CD4-positive, alpha-beta memory T cell (primary cell): ENCODE measurements at places on chromosomes 11 and 22. TPM values are rescaled to one million over a fixed set of nuclear protein-coding genes. Genes with fewer than 3 reads are reported as not detected.

DNA sequence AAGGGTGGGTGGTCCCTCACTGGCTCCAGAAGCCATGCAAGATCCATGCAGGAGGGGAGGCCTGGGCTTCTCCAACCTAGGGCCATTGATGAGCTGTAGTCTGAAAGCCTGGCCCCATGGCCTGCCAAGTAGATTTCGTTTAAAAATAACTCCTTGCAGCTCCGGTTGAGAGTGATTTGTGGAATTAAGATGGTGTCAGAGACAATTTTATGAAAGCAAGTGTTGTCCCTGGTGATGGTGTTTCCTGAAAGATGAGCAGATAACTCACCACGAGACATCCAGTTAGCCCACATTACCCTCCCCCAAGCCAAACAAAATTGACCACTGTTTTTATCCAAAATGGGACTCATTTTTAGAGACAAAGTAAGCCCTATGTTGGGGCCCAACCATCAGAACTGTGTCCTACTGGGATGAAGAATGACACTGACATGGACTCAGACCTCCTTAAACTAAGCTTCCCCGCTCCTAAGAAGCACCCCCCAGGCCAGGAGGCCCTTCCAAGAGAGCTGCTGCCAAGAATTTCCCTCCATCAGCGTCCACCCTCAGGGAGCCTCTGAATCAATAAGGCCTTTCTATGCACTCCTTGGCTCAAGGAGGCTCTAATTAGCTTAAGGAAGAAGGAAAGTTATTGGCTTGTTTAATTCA, 174.2 kb upstream of the NCAM1 start:
- no peak for DNase-seq

- DNase-seq = no peak
Measured at GRCh38 chr22:46770726-46771125, 8.3 kb downstream of the TBC1D22A start.

GRCh38 chr11:86799680-86800075, 664 bp upstream of the PRSS23 start:
- no peak for DNase-seq

PHLDA2 gene
- 1.1 TPM for total RNA-seq

- DNase-seq = no peak
Measured at GRCh38 chr22:46213052-46213451, 37.0 kb downstream of the CDPF1 start.

LDLRAD3 gene
- not detected for total RNA-seq

DNA sequence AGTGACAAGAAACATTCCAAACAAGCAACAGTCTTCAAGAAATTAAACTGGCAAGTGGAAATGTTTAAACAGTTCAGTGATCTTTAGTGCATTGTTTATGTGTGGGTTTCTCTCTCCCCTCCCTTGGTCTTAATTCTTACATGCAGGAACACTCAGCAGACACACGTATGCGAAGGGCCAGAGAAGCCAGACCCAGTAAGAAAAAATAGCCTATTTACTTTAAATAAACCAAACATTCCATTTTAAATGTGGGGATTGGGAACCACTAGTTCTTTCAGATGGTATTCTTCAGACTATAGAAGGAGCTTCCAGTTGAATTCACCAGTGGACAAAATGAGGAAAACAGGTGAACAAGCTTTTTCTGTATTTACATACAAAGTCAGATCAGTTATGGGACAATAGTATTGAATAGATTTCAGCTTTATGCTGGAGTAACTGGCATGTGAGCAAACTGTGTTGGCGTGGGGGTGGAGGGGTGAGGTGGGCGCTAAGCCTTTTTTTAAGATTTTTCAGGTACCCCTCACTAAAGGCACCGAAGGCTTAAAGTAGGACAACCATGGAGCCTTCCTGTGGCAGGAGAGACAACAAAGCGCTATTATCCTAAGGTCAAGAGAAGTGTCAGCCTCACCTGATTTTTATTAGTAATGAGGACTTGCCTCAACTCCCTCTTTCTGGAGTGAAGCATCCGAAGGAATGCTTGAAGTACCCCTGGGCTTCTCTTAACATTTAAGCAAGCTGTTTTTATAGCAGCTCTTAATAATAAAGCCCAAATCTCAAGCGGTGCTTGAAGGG, 6.0 kb downstream of the MALAT1 start:
- no peak for DNase-seq

ZNF214 gene
- not detected for total RNA-seq

DNA sequence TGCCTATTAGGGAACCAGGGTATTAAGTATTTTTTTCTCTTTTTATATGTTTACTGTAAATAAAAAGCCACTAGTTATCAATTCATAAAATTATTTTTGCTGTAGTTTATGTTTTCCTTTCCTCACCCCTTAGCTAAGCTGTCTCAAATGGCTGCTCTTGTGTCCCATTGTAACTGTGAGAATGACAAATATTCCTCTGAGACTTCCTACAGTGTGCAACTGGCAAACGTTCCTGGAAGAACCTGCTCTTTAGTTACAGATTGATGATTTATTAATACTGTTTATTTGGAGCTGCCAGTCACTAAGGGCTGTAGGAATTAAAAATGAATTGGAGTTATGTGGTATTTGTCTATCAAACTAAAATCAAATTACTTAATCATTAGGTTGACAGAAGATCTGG, 675.4 kb upstream of the ARHGAP42 start:
- no peak for DNase-seq

DNA sequence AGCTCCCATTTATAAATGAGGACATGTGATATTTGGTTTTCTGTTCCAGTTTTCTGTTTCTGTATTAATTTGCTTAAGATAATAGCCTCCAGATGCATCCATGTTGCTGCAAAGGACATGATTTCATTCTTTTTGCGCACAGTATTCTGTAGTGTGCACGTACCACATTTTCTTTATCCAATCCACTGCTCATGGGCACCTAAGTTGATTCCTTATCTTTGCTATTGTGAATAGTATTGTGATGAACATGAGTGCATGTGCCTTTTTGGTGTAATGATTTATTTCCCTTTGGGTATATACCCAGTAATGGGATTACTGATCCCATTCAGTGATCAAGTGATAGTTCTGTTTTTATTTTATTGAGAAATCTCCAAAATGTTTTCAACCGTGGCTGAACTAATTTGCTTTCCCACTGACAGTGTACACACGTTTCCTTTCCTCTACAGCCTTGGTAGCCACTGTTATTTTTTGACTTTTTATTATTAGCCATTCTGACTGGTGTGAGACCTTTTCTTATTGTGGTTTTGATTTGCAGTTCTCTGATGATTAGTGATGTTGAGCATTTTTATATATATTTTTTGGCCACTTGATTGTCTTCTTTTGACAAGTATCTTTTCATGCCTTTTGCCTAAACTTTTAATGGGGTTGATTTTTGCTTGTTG, 226.0 kb upstream of the ANO3 start:
- no peak for DNase-seq

HBG2 gene
- total RNA-seq = not detected

SHANK3 gene
- total RNA-seq = not detected

DNA sequence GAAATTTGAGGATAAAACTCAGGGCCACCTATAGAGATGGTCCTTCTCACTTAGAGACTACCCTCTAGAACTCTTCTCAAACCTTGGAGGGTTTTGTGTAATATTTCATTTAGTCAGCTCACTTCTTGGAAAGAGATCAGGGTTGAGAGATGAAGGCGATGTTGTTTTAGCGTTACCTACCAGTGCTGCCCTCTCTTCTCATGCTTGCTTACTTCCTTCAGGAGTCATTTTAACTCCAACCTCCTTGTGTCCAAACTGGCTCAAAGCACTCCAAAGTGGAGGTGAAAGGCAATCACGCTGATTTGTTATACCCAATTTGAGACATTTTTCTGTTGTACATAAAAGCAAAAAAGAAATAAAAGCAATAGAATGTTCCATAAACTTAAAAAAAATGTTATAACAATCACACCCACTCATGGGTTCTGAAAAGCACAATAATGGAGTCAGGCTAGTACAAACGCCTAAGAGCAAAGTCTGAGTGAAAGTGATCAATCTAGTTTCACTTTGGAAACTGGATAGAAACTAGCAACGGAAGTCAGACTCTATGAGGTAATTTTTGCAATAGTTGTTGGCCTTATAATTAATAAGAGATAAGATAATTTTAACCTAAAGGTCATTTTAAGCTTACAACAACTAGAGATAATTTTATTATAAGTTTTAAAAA, 117.1 kb downstream of the MRTFA start:
- peak; percentile 50 for DNase-seq

MYBPC3 gene
- not detected for total RNA-seq

GP1BB gene
- not detected for total RNA-seq

- no peak for DNase-seq
Measured at GRCh38 chr22:23237201-23237798, 57.0 kb downstream of the BCR start.

DNA sequence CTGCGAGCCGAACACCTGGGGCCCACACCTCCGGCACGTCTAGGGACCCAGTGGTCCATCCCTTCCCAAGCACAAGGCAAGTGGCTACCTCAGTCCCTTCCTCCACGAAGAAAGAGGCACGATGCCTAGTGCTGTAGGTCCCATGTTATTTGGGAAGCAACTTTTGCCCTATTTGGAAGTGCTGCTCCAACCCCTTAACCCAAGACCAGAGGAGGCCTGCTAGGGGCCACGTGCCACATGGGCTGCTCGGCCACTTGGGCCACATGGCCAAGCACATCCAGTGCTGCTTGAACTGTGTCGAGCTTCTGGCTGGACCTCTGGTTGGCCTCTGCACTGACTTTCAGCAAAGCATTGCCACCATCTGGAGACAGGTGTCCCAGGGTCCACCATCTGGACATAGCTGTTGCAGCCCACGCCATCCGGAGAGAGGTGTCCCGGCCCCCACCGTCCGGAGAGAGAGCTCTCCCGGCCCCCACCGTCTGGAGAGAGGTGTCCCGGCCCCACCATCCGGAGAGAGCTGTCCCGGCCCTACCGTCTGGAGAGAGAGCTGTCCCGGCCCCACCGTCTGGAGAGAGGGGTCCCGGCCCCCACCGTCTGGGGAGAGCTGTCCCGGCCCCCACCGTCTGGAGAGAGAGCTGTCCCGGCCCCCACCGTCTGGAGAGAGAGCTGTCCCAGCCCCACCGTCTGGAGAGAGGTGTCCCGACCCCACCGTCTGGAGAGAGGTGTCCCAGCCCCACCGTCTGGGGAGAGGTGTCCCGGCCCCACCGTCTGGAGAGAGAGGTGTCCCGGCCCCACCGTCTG, 6.5 kb upstream of the B4GALNT4 start:
- DNase-seq = no peak

- no peak for DNase-seq
Measured at GRCh38 chr11:76391811-76392475, 10.8 kb downstream of the GVQW3 start.

GRCh38 chr11:113085446-113085845, 124.2 kb downstream of the NCAM1 start:
- DNase-seq = no peak

GRCh38 chr11:133515107-133515506, 17.2 kb downstream of the OPCML start:
- DNase-seq = no peak

SLC5A4 gene
- not detected for total RNA-seq

DNA sequence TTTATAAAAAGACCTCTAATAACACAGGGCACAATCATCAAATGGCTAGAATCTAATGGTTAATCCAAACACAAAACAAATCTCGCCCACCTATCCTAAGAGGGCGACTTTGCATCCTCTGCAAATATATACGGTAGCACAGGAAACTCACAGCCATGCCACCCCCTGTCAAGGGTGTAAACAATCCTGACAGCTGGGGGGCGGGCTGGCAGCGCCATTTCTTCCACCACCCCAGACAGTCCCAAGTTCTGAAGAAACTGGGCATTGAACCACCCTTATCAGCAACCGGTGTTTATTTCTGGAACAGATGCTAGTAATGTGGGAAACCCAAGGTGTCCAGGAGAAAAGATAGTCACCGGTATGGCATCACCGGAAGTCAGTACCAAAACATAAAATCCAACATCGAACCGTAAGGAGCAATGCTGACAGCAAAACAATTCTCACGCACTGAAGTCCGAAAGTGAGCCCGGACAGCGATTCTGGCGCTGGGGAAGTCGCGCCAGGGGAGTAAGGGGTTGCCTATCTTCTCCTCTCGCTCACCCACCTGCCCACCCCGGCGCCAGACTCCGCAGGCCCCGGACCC, 825 bp downstream of the FBXO3 start:
- DNase-seq = peak; percentile 39

DNA sequence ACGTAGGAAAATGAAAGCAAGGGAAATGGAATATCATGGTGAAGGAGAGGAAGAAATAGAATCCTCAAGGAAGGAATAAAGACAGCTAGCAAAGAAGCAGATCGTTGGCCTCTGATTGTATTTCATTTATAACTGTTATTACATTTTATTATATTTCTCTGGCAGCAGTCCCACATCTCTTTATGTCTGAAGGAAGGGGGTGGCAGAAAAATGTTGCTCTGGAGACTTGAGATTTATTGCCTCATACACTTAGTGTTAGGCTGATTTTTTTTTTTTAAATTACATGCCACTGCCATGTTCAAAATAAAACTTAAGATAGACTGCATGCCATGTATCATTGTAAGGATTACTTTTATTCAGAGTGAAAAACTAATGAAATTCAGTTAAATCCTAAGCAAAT, 971.7 kb upstream of the CHORDC1 start:
- DNase-seq = no peak

SBF1 gene
- total RNA-seq = 221 TPM

GRCh38 chr11:33211153-33211552, 46.0 kb upstream of the HIPK3 start:
- DNase-seq = no peak

DNA sequence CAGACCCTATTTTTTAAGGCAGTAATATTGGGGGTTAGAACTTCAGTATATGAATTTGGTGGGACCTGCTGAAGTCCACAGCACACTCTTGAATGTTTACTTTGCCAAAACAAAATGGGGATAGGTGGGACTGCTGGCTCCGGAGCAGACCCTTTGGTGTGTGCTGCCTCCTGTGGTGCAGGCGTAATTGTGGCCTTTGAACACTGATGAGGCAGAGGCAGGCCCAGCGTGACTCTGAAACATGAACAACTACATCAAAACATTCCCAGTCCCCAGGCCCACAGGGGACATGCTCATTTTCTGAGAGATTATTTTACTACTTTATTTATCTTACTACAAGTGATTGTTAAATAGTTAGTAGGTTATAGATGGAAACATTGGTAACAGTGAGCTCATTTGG, 225.0 kb upstream of the TBCEL start:
- no peak for DNase-seq

DNA sequence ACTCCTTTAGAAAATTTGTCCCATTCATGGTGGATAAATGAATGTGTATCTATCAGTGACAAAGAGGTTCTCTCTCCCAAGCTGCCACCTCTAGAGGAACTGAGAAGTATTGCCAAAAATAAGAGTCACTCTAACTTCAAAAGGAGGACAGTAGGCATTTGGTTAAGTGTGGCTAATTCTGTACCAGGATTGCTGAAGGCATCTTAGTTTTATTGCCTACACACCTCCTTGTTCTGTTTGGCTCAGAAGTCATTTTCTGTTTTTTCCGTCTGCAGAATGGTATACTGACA, 189.0 kb upstream of the MPPED2 start:
- no peak for DNase-seq

MAP6 gene
- not detected for total RNA-seq

- DNase-seq = no peak
Measured at GRCh38 chr11:45151362-45151982, 5.0 kb downstream of the PRDM11 start.

DDI1 gene
- not detected for total RNA-seq
